ENCODE measurements at places on chromosomes 1 and 21. TPM values are rescaled to one million over a fixed set of nuclear protein-coding genes. Genes with fewer than 3 reads are reported as not detected.

Gene RXRG
- total RNA-seq, result not detected

Gene C1QB
- not detected for total RNA-seq

Gene LCE2C
- total RNA-seq, result not detected

Gene OR10K2
- not detected for total RNA-seq

Measured in T-helper 17 cell (primary cell).